T-helper 1 cell treated with Interleukin-12 subunit alpha and Interleukin-12 subunit beta and Interleukin-4 antibody, amounts not matched to agents 30 ng/mL and 1 ng/mL, for 36 hours (primary cell): ENCODE measurements at places on chromosomes 3 and 15. TPM values are rescaled to one million over a fixed set of nuclear protein-coding genes. Genes with fewer than 3 reads are reported as not detected.

Gene TMIE
- not detected in 2 replicates for total RNA-seq

Gene ROBO2
- total RNA-seq: not detected in 2 replicates

Gene SPSB4
- total RNA-seq: not detected in 2 replicates

Gene PPM1L
- total RNA-seq: 5.4 and 6.3 TPM in 2 replicates

Gene GOLGA6L22
- not detected in 2 replicates for total RNA-seq

Gene WDR93
- total RNA-seq: not detected in 2 replicates

Gene SGO1
- 22.1 and 24.0 TPM in 2 replicates for total RNA-seq

Gene CPN2
- total RNA-seq: not detected in 2 replicates

Gene CMC1
- total RNA-seq: 19.0 and 19.1 TPM in 2 replicates

Gene SLC28A2
- total RNA-seq: not detected in 2 replicates

Gene SLC27A2
- total RNA-seq: 44.6 and 45.3 TPM in 2 replicates

Gene ITPKA
- total RNA-seq: 1.1 and 2.1 TPM in 2 replicates

Gene TMEM207
- not detected in 2 replicates for total RNA-seq

Gene TASOR
- 67.5 and 72.1 TPM in 2 replicates for total RNA-seq

Gene SIDT1
- 28.2 and 29.9 TPM in 2 replicates for total RNA-seq

Gene CATSPER2
- 7.6 and 9.8 TPM in 2 replicates for total RNA-seq

Gene IGSF11
- total RNA-seq: 0.78 and 0.95 TPM in 2 replicates

Gene ACVR2B
- total RNA-seq: 6.4 and 7.5 TPM in 2 replicates

Gene NECTIN3
- total RNA-seq: 6.0 and 6.2 TPM in 2 replicates

Gene POPDC2
- 2.0 and 2.3 TPM in 2 replicates for total RNA-seq

Gene FRMD5
- not detected in 2 replicates for total RNA-seq

Gene IL20RB
- total RNA-seq: 1.6 and 2.0 TPM in 2 replicates

Gene PCLAF
- 68.1 and 69.5 TPM in 2 replicates for total RNA-seq

Gene LOXL1
- total RNA-seq: 1.0 and 1.7 TPM in 2 replicates

Gene LMAN1L
- 3.7 and 3.8 TPM in 2 replicates for total RNA-seq

Gene TUSC7
- total RNA-seq: not detected in 2 replicates

Gene SLC24A5
- total RNA-seq: not detected in 2 replicates

Gene CCR8
- total RNA-seq: 11.3 and 12.8 TPM in 2 replicates

Gene DLEC1
- total RNA-seq: 1.0 and 3.9 TPM in 2 replicates

Gene LXN
- 12.0 and 13.1 TPM in 2 replicates for total RNA-seq

Gene ATOSA
- 42.8 and 44.3 TPM in 2 replicates for total RNA-seq

Gene PLSCR2
- 0.71 and 1.1 TPM in 2 replicates for total RNA-seq

Gene FMN1
- total RNA-seq: 0.05 TPM in 1 of 2 replicates, not detected in the other

Gene GLDN
- total RNA-seq: not detected in 2 replicates

Gene GUCA1C
- total RNA-seq: not detected in 2 replicates

Gene TRAT1
- 160 and 166 TPM in 2 replicates for total RNA-seq

Gene SCN11A
- total RNA-seq: 0.07 and 0.12 TPM in 2 replicates

Gene COPB2
- total RNA-seq: 112 and 118 TPM in 2 replicates

Gene DYNC1LI1
- total RNA-seq: 28.6 and 29.0 TPM in 2 replicates

Gene CD200
- total RNA-seq: 14.0 and 14.8 TPM in 2 replicates

Gene STXBP5L
- total RNA-seq: not detected in 2 replicates

Gene INKA1
- total RNA-seq: 0.27 and 0.73 TPM in 2 replicates

Gene SPATA16
- total RNA-seq: not detected in 2 replicates

Gene C3orf85
- not detected in 2 replicates for total RNA-seq

Gene SLC22A13
- 0.71 and 0.78 TPM in 2 replicates for total RNA-seq

Gene STARD9
- total RNA-seq: 9.9 and 11.3 TPM in 2 replicates
